ENCODE measurements at places on chromosomes 3 and 15. TPM values are rescaled to one million over a fixed set of nuclear protein-coding genes. Genes with fewer than 3 reads are reported as not detected.

The COL6A5 gene
- total RNA-seq, result not detected

The FAM240A gene
- total RNA-seq, result not detected

The EFCC1 gene
- 9.1 TPM for total RNA-seq

The TRIM42 gene
- not detected for total RNA-seq

The GPR156 gene
- total RNA-seq, result 0.78 TPM

The TBCCD1 gene
- 13.2 TPM for total RNA-seq

The FBXW12 gene
- total RNA-seq, result not detected

The LSMEM2 gene
- total RNA-seq, result not detected

The USP13 gene
- 13.3 TPM for total RNA-seq

The NPHP3 gene
- total RNA-seq, result 31.1 TPM

The MOBP gene
- not detected for total RNA-seq

The FAM162A gene
- 28.2 TPM for total RNA-seq

The GORASP1 gene
- total RNA-seq, result 71.2 TPM

The CDC25A gene
- 0.97 TPM for total RNA-seq

The GALNT15 gene
- 146 TPM for total RNA-seq

The GPX1 gene
- total RNA-seq, result 154 TPM

The TIMP4 gene
- 24.1 TPM for total RNA-seq

The GABRR3 gene
- not detected for total RNA-seq

The THPO gene
- total RNA-seq, result 0.40 TPM

The HYAL2 gene
- total RNA-seq, result 37.4 TPM

The GYG1 gene
- 177 TPM for total RNA-seq

The LMOD3 gene
- 0.50 TPM for total RNA-seq

The RARB gene
- total RNA-seq, result 29.2 TPM

The PTH1R gene
- total RNA-seq, result 2.1 TPM

The SPTSSB gene
- total RNA-seq, result not detected

The FAM81A gene
- total RNA-seq, result 0.33 TPM

The KY gene
- 1.2 TPM for total RNA-seq

The ITGB5 gene
- 231 TPM for total RNA-seq

The C3orf49 gene
- total RNA-seq, result not detected

The FAM131A gene
- total RNA-seq, result 71.0 TPM

The PP2D1 gene
- not detected for total RNA-seq

The SKOR1 gene
- 0.69 TPM for total RNA-seq

The PLSCR5 gene
- total RNA-seq, result not detected

The ZNF502 gene
- total RNA-seq, result 5.6 TPM

The IL12A gene
- total RNA-seq, result 2.4 TPM

The LRRC34 gene
- total RNA-seq, result 2.0 TPM

The LAMB2 gene
- total RNA-seq, result 628 TPM

The CLSTN2 gene
- total RNA-seq, result 5.5 TPM

The MINDY4B gene
- not detected for total RNA-seq

The KBTBD13 gene
- 0.17 TPM for total RNA-seq

The P2RY14 gene
- total RNA-seq, result 3.0 TPM

The LCTL gene
- not detected for total RNA-seq

The PRTG gene
- total RNA-seq, result 0.42 TPM

The SERINC4 gene
- not detected for total RNA-seq

The PLCH1 gene
- total RNA-seq, result 0.52 TPM

The CP gene
- 8.1 TPM for total RNA-seq

The ASB14 gene
- total RNA-seq, result not detected

The SEMA7A gene
- total RNA-seq, result 4.1 TPM

The CFAP100 gene
- total RNA-seq, result not detected
